SK-N-MC (cell line): ENCODE measurements at places on chromosomes 16 and 17.

DNA sequence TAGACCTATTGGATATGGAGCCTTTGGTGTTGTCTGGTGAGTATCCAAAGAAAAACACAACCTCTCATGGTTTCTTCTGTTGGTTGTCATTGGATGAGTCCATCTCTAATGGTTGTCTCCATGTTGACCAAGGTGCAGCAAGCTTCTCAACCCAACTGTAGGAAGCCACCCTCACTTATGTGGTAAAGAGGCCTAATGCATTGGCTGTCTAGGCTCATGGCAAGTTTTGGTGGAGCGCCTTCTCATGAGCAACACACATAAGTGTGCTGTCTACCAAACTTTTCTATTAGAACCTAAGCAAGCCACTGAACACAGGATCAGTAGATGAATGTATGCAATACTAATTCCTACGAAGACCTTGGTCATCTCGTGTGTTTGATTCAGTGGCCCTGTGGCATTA lies 819 bp downstream of the NLK start:
- no peak for DNase-seq

DNA sequence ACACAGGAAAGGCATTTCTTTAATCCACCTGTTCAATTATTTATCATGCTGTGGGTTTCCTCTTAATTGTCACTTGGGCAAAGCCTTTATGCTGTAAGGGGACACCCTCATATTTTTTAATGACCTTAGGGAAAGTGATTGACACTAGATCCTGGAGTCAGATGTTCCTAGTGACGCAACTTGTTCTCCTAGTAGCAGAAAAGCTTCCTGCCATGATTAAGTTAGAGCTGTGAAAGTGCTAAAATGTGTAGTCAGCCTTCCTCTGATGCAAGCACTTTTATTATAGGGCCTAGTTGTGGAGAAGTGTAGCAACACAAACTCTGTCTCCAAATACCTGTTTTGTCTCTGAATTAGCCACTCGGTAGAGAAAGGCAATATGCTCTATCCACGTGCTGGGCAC lies 12.3 kb downstream of the TMEM100 start:
- no peak for DNase-seq

DNA sequence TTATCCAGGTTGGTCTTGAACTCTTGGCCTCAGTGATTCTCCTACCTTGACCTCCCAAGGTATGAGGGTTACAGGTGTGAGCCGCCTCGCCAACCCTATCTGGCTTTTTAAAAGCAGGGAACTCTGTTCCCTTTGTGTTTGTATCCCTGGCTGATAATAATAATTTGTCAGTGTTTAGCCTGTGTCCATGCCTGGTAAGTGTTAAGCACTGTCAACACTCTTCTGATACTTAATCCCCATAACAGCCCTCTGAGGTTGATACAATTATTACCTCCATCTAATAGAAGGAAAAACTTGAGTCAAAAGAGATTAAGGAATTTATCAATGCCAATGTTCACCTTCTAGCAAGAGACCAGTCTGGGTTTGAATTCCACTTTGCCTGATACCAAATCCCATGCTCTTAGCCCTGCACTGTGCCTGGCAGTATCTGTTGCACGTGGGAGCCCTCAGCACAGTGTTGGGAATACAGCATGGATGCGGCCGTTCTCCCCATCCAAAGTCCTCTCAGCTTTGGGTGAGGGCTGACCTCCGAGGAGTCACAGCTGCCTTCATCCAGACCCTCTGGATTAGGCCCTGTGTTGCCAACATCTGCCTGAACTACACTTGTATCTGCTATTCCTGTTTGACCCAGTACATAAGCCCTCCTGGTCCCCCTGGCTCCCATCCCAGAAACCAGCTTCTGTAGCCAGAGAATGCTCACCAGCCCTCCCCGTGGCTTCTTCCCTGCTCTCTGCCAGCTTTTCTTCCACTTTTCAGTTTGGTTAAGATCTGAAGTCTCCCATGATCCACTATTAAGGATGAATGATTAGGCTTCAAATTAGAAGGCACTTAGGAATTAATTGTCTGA lies 335.6 kb upstream of the ASIC2 start:
- no peak for DNase-seq

DNA sequence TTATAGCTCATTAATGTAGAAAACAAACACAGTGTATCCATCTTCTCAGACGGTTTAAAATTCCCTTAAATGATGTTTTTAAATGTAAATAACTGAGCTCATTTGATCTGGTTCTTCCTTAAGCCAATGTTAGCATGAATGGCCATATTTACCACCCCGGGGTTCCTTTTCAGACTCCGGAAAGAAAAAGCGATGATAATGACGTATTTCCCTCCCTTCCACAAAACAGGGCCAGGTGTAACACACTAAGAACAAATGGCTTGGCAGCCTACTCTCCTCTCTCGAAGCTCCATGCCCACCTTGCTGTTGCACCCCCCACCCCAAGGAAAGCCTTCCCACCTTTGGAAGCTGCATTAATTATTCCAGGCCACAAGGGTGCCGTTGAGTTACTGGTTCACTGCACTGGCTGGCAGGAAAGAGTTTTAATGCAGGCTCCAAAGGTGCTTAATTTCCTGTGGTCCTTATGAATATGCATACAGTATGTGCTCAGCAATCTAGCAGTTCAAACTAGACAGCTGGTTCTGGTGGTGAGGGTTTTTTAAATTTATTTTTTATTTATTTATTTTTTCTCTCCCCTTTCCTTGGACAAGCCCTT lies 378.9 kb downstream of the WWOX start:
- no peak for DNase-seq

- DNase-seq = no peak
Observed at GRCh38 chr16:79519448-79519847, 81.1 kb downstream of the MAF start.

DNA sequence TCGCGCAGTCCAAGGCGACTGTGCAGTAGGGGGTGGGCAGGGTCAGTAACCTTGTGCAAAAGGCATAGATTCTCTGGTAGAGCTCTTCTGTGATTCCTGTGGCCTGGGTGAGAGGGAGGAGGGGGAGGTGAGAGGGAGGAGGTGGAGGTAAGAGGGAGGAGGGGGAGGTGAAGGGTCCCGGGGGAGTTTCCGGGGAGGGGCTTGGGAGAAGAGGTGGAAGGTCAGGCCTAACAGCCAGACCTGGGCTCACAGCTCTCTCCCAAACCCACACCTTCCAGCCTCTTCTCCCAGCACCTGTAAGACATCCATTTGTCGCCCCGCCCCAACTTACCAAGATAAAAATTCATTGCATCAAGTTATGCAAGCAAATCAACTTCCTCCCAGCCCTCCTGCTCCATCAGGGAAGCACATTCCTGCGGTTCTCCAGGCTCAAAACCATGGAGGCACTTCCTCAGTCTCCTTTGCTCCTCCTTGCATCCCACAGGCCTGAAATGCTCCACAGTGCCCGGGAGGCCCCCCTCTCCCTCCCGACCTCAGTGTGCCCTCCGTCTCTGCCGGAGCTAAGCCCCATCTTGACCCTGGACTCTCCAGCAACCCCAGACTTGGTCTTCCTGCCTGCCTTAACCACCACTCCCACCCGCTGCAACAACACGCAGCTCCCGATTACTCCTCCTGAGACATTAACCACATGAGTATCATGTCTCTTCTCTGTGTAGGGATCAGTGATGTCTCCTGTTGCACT lies 30.5 kb downstream of the PIK3R6 start:
- no peak for DNase-seq
